Cortex of kidney (tissue), 1 donor: ENCODE measurements at places on chromosomes 13 and 19.

GRCh38 chr19:8611391-8611876 is 919 bp upstream of the ADAMTS10 start:
- DNase-seq, result no peak

DNA sequence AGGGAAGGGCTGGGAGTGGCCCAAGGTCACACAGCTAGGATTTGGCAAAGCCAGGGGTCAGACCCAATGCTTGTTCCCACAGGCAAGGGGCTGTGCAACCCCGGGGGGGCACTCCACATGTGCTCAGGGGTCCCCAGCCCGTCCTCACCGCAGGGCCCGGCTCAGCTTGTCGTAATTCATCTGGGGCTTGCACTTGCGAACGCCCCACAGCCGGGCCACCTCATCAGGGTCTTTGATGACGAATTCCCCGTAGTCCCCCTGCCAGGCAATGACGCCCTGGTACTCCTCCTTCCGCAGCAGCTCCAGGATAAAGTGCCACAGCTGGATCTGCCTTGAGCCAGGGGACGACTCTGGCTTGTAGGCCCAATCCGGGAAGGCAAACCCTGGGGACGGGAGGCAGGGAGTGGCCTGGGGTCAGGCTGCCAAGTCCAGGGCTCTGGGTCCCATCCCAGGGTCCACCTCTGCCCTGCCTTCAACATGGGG is 4.7 kb downstream of the ERF start:
- DNase-seq, result no peak

DNA sequence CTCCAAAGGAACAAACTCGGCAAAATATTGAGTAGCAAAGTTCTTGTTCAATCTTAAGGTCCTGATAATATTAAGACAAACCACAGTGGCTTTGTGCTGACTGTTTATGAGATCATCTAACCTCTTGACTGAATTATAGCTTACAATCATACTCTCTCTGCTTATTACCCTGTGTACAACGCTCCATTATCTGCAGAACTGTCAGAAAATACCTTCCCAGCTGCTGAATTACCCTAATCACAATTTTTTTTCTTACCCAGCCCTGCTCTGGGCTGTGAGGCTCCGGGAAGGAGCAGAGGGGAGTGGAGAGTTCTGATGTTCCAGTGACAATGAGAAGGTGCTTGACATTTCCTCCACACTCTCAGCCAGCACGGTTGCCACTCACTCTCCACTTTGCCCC is 64.8 kb downstream of the DCT start:
- DNase-seq, result no peak

DNA sequence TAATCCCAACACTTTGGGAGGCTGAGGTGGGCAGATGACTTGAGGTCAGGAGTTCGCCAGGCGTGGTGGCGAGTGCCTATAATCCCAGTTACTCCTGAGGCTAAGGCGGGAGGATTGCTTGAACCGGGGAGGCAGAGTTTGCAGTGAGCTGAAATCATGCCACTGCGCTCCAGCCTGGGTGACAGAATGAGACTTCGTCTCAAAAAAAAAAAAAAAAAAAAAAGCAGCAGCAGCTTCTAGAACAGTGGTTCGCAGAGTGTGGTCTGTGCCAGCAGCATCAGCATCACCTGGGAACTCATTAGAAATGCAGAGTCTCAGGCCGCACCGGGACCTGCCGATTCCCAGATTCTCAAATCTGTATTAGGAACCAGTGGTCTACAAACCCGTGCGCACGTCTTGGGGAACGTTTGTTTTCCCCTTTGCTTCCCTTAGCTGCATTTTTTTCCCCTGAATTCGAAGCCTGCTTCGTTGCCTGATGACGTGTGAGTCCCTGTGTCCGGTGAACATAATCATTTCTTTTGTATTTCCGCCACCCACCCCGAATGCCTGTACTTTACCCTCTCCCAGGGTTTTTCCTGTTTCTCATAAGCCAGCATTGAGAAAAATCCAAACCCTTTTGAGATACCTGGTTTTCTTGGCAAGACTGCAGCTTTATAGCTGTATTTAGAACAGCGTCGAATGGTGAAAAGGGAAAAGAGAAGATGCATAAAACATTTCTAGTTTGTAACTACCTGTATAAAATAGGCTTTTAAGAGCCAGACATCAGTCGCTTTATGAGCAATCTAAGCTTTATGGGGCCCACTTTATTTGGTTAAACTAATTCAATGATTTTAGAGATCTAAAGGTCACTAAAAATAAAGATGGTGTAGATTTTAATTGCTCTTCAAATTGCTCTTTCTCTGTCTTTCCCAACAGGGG is 49.8 kb downstream of the BICRA start:
- no peak for DNase-seq

DNA sequence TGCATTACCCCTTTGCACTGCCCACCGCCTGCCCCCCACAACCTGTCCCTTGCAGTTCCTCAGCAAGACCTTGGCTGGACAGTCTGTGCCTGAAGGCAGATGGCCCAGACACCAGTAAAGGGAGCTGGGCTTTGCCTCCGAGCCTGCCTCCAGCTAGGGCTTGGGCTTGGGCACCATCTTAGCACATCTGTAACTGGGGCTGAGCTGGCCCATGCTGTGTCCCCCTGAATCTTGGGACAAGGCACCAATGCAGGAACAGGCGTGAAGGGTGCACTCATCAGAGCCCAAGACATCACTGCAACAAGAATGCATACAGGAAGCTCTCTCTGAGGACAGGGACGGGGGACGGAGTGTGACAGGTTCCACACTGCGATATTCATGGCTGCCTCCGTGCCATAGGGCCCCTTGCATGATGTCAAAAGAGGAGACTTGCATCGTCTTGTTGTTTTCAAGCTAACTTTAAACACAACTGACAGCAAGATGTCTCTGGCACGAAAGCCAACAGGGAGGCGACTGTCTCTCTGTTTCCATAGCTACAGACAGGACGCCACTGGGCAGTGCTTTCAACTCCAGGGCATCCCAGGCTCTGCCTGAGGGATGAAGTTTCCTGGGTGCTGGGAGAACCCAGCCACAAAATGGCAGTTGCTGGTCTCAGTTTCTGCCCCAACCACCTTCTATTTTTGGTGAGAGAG is 8.7 kb upstream of the CHST8 start:
- DNase-seq, result no peak

- DNase-seq, result no peak
Observed at GRCh38 chr19:51716925-51717324, 6.9 kb downstream of the HAS1 start.

GRCh38 chr19:13955662-13956364 is 3.5 kb downstream of the DCAF15 start:
- DNase-seq, result no peak

DNA sequence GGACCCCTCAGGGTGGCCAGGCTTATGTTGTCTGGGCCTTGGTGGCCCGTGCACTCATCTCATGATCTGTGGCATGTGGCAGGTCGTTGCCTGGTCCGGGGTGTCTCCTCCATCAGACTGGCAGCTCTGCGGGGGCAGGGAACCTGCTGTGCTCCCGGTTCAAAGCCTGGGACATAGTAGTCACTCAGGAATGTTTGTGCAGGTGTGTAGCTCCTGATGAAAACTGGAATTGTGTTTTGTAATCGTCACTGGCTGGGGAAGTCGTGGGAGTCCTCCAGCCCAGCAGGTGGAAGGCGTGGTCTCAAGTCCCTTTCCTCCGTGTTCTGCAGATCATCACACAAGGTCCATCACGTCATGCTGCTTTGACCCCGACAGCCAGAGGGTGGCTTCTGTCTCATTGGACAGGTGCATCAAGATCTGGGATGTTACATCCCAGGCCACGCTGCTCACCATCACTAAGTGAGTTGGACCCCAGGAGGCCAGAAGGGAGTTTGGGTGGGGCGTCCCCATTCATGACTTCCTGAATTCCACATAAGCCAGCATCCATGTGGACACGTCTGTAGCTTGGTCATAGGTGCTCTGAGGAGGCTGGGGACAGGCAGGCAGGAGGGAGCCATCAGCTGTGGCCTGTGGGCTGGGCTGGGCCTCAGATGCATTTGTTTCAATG is 19.1 kb downstream of the WDR88 start:
- DNase-seq, result no peak

- no peak for DNase-seq
Observed at GRCh38 chr13:56586976-56587375, 553.7 kb upstream of the PRR20A start.

- no peak for DNase-seq
Observed at GRCh38 chr13:45602183-45603170, 13.1 kb downstream of the ERICH6B start.

- DNase-seq, result no peak
Observed at GRCh38 chr13:90640976-90641375, 706.5 kb upstream of the MIR17HG start.

DNA sequence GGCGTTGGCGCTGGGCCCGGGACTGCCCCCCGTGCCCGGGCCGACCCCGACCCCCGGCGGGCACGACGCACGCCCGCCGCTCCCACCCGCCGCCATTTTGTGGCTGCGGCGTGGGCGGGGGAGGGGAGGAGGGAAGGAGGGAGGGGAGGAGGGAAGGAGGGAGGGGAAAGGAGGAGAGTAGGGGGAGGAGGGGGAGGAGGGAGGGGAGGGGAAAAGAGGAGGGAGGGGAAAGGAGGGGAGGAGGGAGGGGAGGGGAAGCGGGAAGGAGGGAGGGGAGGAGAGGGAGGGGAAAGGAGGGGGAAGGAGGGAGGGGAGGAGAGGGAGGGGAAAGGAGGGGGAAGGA is at the start of gene BTBD2:
TSS of gene BTBD2 (minus strand) at position 107 of the 343 bp plus-strand sequence. CDS start at position 96, 11 bp downstream.
- no peak for DNase-seq

DNA sequence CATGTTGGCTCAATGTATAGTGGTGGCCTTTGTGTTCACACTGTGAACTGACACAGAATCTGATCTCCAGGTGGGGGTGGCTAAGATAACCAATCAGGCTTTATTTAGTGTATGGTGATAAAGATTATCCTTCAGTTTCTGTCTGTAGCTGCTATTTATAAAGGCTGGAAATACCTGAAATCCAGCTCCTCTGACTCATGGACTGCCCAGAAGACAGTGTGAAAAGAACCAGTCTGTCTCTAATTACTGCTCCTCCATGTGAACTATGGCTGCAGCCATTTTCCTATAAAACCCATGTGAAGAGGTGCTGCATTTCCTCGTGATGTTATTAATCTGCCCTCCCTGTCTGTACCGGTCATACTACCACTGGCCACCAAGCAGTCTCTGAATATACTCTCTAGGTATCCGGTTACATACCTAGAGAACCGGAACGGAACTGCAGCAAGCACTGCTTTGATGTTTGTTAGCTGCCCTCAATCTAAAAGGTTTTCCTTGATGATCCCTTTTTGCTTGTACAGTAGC is 238.0 kb downstream of the LHFPL6 start:
- no peak for DNase-seq

GRCh38 chr19:3057275-3057714 is 5.0 kb downstream of the TLE5 start:
- no peak for DNase-seq

GRCh38 chr19:46886546-46887239 is 25.9 kb downstream of the ARHGAP35 start:
- DNase-seq, result no peak

GRCh38 chr19:51188227-51188559 is 36.7 kb upstream of the CD33 start:
- DNase-seq, result no peak

GRCh38 chr13:71759651-71760511 is 107.1 kb downstream of the DACH1 start:
- no peak for DNase-seq

- no peak for DNase-seq
Observed at GRCh38 chr13:27617881-27618321, 2.4 kb downstream of the LNX2 start.

GRCh38 chr13:44840131-44840530 is 149.1 kb downstream of the NUFIP1 start:
- DNase-seq, result no peak

GRCh38 chr19:49472936-49473335 is 1.1 kb upstream of the FLT3LG start:
- DNase-seq, result no peak

GRCh38 chr13:101988140-101988539 is 413.7 kb downstream of the FGF14 start:
- DNase-seq, result no peak

- DNase-seq, result no peak
Observed at GRCh38 chr13:39616087-39616694, 13.2 kb upstream of the LHFPL6 start.

DNA sequence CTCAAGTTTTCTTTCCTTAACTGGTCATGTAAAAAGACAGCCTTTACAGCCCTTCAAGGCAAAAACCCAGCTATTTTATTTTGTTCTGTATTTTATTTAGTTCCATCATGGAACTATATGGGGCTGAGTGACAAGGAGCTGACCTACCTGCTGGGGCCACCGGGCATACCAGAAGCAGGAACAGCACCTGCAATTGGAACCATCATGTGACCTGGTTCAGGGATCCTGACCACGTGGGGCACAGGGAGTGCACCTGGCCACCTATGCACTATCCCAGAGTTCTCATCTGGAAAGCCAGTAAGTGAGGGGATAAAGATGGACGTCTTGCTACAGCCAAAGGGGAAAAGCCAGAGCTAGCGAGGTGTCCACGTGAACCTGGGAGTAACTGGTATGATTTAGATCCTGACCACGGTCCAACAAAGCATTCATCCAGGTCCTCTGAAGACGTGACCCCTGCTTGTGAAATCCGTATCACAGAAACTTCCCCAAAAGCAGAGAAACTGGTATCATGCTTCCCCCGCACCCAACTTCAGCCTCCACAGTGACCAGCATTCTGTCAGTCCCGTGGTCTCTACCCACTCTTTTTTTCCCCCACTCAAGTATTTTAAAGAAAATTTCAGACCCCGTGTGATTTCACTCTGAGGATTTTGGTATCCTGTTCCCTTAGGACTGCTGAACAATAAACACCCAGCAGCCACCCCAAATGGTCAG is 40.5 kb upstream of the SLC15A1 start:
- DNase-seq, result no peak
